ENCODE measurements at places on chromosomes 4 and X. TPM values are rescaled to one million over a fixed set of nuclear protein-coding genes. Genes with fewer than 3 reads are reported as not detected.

MAGEE2 gene
- total RNA-seq = 0.17 TPM

- no peak for DNase-seq
Observed at GRCh38 chr4:112127803-112128202, 17.5 kb upstream of the FAM241A start.

COL4A6 gene
- total RNA-seq = 1.2 TPM

DNA sequence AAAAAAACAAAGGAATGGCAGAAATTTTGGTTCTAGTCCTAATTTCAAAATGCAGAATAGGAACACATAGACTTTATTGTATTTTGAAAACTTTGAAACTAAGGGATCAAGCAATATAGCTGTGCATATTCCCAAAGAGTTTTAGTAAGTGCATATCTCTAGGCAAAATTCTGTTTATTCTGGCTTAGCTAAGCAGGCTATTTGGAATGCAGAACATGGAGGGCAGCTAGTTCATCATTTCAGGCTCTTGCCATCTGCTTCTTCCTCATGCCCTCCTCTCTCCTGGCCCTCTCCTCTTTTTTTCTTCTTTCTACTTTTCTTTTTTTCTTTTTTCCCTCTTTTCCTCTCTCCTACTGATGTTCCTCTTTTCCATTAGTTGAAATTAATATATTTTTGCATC is 12.0 kb upstream of the IL13RA2 start:
- DNase-seq = no peak

DNA sequence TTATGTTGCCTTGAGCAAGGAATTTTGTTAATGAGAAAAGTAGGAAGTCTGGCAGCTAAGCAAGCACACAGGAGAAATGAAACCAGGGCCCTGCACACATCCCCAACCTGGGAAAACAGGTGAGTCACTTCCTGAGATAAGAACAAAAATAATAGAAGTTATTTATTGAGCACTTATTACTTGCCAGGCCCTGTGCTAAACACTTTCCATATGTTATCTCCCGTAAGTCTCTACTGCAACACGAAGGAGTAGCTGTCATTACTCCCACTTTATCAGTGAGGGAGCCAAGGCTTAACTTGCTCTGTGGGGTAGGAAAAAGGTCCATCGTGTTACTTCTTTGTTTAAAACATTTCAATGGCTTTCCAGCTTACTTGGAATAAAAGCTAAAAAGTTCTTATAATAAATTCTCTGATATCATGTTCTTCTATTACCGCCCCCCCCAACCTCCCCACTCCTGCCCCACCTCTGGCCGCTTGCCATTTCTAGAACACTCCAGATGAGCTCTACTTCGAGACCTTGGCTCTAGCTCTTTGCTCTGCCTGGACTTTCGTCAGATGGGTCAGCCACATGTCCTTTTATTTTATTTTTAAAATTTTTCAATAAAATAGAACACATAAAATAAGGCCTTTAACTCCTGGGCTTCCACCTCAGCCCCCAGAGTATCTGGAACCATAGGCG is 36.3 kb upstream of the PLAC8 start:
- no peak for DNase-seq

PSAPL1 gene
- total RNA-seq = not detected

Measured in kidney epithelial cell (primary cell).